ENCODE measurements at places on chromosomes 2 and 18.

DNA sequence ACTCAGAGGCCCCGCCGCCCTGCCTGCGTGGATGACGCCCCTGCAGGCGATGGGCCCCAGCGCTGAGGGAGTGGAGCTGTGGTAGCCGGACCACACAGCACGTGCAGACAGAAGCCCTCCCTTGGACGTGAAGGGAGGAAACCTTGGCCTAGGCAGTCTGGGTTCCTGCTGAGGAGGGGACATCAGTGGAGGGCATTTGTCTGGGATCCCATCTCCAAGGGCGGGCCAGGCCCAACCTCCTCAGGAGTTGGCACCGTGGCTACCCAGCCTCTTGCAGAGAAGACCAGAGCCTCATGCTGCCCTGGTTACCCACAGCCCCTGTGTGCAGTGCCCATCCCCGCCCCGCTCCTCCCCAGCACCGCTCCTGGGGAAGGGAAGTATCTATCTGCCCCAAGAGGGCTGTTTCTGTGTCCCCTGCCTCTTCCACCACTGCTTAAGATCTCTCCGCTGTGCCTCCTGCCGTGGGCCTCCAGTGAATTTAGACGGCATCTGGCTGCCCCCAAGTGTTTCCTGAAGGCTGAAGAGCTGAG is 241.8 kb downstream of the KLHL29 start:
- DNase-seq: no peak

- DNase-seq: no peak
These were observed 31.6 kb downstream of the GBX2 start for GRCh38 chr2:236136538-236136937.

- DNase-seq: no peak
These were observed 86.0 kb downstream of the KCTD1 start for GRCh38 chr18:26462355-26462754.

GRCh38 chr2:98870516-98871158 is 65.4 kb downstream of the CRACDL start:
- DNase-seq: no peak

- no peak for DNase-seq
These were observed 169.0 kb upstream of the PKDCC start for GRCh38 chr2:41878716-41879234.

DNA sequence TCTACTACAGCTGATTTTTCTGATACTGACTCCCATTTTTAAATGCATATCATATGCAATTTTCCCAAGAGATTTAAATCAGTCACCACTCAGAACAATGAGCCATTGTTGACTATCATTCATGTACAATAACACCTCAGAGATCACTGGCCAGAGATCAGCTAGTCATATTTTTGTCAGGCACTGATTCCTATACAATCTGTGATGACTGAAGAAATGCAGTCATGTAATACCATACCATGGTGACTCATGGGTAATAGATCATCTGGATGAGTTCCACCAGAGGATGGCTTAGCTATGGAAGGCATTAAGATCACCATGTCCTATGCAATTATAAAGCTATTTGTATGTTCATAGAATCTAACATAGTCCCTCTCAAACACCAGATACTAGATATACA is 285.7 kb upstream of the DCC start:
- no peak for DNase-seq

- DNase-seq: no peak
These were observed 230.3 kb upstream of the RBBP8 start for GRCh38 chr18:22702806-22703205.

GRCh38 chr18:35410561-35410960 is 33.4 kb upstream of the ZNF396 start:
- no peak for DNase-seq

DNA sequence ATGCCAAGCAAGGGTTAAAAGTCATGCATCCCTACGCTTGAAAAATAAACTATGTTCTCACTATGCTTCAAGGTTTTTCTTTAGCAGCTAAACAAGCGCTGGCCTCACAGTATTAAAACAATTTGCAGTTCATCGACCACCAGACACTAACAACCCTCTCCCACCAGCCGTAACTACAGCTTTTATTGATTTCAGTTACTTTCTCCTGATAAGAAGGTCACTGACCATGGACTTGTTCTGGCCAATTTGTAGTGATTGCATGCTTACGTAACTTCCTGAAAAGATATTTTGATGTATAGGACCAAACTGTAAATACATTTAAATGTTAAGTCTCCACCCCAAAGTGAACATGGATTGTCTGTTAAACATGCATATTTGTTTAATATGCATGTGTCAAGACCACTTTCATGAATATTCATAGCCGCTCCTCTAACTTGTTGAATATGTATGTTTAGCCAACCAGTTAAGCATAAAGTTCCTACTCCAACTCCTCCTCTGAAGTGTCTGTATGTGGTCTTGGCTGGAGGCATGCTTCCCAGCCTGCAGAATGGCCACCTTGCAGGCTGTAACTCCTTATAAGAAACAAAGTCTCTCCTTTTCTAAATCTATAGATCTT is 1.7 kb upstream of the THOC1 start:
- peak; percentile 16 for DNase-seq

DNA sequence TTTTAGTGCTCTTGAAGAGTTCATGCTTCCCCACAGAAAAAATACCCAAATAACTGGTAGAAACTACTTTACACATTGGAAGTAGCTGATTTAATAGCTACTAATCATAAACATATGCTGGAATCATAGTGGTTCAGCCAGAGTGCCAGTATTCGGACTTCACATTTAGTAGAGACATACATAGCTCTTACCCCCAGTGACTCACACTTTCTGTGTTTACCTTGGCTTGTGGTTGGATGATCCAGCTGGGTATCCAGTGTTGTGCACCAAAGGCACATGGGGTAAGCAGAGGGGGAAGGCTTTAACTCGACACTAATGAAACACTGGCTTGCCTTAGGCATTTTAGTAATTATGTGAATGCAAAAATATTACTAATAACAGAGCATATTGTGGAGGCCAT is 18.1 kb downstream of the ARHGAP28 start:
- no peak for DNase-seq

DNA sequence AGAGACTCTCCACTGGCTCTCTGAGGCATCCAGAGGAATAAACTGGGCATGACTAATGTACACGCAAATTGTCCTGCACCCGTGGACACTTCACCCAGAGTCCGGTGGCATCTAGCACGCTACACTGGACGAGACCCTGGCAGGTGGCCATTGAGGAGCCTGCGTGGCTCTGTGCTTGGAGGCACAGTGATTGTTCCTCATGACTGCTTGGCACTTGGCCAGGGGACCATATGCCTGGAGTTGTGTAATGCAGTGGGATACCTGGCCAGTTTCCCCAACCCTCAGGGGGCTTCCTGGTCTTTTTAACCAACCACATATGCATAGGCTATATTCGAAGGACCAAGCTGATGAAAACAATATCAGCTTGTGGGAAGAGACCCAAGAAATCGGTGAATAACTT is 66.6 kb downstream of the MTCL1 start:
- no peak for DNase-seq

GRCh38 chr2:101419096-101419663 is 31.9 kb upstream of the CREG2 start:
- DNase-seq: peak; percentile 76

DNA sequence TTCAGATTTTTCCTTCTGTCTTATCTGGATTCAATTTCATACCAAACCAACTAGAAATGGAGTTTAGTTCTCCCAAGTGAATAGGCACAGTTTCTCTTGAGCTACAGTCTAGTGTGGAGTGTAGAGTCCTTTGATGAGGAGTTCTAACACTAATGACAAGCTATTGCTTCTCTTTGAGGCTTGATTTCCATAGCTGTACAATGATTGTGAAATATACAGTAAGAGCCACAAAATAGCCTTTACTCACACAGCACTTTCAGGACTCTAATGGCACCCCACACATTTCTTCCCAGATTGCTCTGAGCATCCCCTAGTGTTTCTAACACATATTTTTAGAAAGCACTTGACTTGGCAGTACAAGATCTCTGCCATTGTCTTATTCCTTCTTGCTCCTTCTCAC is 153.3 kb downstream of the LRRTM1 start:
- DNase-seq: no peak

DNA sequence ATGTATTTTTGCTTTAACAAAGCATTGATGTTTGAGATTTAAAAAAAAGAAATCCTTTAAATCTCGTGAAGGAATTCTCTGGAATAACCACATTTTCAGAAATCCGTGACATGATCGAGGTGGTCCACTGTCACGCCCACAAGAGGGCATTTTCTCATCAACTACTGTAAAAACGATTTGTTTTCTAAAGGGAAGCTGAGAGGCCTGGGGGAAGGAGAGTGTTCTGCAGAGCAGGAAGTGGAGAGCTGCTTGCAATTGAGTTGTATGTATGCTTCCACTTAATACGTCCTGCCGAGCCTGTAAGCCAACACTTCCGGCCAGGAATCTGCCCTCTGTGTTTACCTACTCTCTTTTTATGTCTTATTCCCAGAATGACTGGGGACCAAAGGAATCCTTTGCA is 19.4 kb downstream of the KLHL29 start:
- peak; percentile 59 for DNase-seq

All from HuH-7 (cell line).